ENCODE measurements at places on chromosomes 6 and 20. TPM values are rescaled to one million over a fixed set of nuclear protein-coding genes. Genes with fewer than 3 reads are reported as not detected.

- no peak for DNase-seq
Measured at GRCh38 chr6:2360126-2360525, 114.7 kb upstream of the GMDS start.

GRCh38 chr20:60096166-60096565 lies 137.9 kb downstream of the CDH26 start:
- no peak for DNase-seq

The RPS6KA2 gene
- total RNA-seq, result 34.7 TPM

The SLC23A2 gene
- 22.7 TPM for total RNA-seq

The CCN2 gene
- total RNA-seq, result 85.8 TPM

GRCh38 chr6:137903274-137903932 lies 36.3 kb downstream of the TNFAIP3 start:
- DNase-seq, result no peak

DNA sequence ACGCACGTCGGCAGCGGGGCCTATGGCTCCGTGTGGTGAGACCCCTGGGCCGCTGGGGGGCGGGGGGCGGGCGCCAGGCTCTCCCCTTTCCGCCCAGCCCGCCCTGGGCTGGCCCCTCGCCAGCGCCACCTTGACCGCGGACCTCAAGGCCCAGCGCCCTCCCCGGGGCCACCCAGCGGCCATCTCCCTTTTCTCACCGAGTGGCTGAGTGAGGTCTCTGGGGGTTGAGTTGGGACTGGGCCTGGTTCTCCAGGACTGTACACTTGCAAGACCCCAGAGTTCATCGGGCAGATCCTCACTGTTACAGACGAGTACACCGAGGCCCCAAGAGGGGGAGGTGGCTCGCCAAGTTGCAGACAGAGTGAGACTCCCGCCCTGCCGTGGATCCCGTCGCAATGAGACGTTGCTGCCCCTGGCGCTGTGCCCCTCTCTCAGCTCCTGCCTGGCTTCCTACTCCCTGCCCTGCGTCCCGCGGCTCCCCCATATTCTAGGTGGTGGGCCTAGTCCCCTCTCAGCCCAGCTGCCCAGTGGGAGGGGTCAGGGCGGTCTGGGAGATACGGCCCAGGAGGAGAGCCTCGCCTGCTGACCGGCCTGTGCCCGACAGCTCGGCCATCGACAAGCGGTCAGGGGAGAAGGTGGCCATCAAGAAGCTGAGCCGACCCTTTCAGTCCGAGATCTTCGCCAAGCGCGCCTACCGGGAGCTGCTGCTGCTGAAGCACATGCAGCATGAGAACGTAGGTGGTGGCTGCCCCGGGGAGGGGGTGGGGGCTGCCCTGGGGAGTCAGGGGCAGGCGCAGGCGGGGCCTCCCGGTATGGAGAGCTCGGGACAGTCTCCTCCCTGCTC lies 576 bp downstream of the MAPK13 start:
- no peak for DNase-seq

The GCNT2 gene
- total RNA-seq, result 15.0 TPM

The RNGTT gene
- total RNA-seq, result 35.0 TPM

The ATRN gene
- 37.6 TPM for total RNA-seq

The SPATS1 gene
- total RNA-seq, result not detected

- DNase-seq, result peak; percentile 77
Measured at GRCh38 chr6:127459231-127459641, at the start of gene KIAA0408. Gene KIAA0408, minus strand, starts transcription at chr6:127459389. Its CDS starts 5,408 bp downstream, at chr6:127453981.

GRCh38 chr6:3251462-3252314 lies 7.1 kb upstream of the PSMG4 start:
- peak; percentile 63 for DNase-seq

DNA sequence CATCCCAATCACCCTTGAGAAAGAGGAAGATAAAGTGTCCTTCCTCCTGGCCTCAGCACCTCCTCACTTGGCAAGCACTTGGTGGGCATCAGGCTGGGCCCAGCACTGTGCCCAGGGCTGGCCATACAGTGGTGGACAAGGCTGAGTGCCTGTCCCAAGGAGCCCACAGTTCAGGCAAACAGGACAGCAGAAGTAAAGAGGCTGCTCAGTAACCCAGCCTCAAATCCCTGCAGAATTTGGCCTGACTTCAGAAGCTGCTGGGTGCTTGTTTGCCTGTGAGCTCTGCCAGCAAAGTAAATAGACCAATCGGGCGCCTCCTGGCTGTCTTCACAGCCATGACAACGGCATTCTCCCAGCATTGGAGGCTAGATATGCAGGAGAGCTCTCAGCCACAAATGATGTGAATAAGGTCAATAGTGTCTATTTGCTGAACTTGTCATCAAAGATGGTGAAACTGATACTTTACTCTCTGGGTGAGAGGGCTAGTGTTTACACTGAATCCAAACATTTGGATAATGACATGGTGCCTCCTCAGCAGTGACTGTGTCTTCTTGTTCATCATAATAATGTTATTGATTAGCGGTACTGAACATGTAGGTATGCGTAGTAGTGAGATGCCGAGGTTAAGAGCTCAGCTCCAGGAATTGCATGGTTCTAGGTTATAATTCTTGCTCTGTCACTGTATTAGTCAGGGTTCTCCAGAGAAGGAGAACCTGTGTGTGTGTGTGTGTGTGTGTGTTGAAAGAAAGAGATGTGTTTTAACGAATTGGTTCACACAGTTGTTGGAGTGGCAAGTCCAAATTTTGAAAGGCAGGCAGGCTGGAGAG lies 36.9 kb upstream of the FANCE start:
- peak; percentile 37 for DNase-seq

The PLTP gene
- total RNA-seq, result 51.5 TPM

- DNase-seq, result no peak
Measured at GRCh38 chr6:129733290-129733689, 23.3 kb upstream of the ARHGAP18 start.
